ENCODE measurements at places on chromosomes 16 and 17. TPM values are rescaled to one million over a fixed set of nuclear protein-coding genes. Genes with fewer than 3 reads are reported as not detected.

GRCh38 chr16:80682421-80683070, 121.9 kb downstream of the CDYL2 start:
- peak; percentile 56 for DNase-seq
- H3K36me3 ChIP-seq: no peaks in the 10 kb centered on the region
- no peak overlapping the region for H3K27ac ChIP-seq
- no peak overlapping the region for H3K4me3 ChIP-seq

AOC2 gene
- total RNA-seq: 1.8 TPM

RNU2-1 gene
- 5,011 TPM for total RNA-seq

GRCh38 chr17:19418251-19418992, 7.4 kb downstream of the RNF112 start:
- H3K36me3 ChIP-seq: no peaks in the 10 kb centered on the region
- peaks cover 7% of the 10 kb centered on the region for H3K27me3 ChIP-seq
- H3K4me1 ChIP-seq: no peaks in the 10 kb centered on the region
- no peak for DNase-seq
- H3K27ac ChIP-seq: no peak overlapping the region
- no peak overlapping the region for H3K4me3 ChIP-seq

GRCh38 chr17:29592850-29593551, at the start of gene ANKRD13B:
TSS of gene ANKRD13B (plus strand) at chr17:29593132. CDS start at chr17:29593622, 490 bp downstream.
- H3K4me3 ChIP-seq: peak within 1 kb of the TSS; percentile 73
- no peaks in the 10 kb centered on the region for H3K27me3 ChIP-seq
- no peaks in the 10 kb centered on the region for H3K36me3 ChIP-seq
- peak within 1 kb of the TSS; percentile 90 for H3K27ac ChIP-seq

DNA sequence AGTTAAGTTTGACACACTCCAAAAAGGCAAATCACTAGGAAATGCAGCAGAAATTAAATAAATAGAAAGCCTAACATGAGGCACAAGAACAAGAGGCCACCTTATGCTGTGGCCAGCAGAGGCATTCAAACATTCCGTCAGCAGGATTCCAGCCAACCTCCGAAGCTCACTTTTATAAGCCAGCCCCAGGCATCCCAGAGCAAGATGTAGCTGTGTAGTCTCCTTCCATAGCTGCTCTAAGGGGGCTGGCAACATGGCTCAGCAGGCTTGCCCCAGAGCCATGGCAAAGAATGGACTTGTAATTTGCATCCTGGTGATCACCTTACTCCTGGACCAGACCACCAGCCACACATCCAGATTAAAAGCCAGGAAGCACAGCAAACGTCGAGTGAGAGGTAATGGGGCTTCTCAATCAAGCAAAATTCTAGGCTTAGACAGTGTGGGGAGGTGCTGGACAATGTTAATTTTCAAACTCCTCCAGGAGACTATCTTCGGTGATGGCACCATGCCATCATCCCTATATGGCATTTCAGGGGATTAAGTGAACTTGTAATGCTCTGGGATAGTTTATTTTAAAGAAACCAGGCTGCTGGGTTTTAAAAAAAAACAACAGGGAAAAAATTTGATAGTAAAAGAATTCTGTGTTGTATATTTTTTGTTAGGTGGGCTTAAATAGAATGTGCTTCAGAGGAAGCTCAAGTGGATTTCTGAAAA, at the start of gene CLEC3A:
Gene CLEC3A, plus strand, starts transcription at position 202 of the 714 bp plus-strand sequence. Its CDS starts 79 bp downstream, at position 281.
- no peaks in the 10 kb centered on the region for H3K4me1 ChIP-seq
- no peaks in the 10 kb centered on the region for H3K36me3 ChIP-seq
- no peak for DNase-seq
- H3K27ac ChIP-seq: no peak within 1 kb of the TSS
- no peak within 1 kb of the TSS for H3K4me3 ChIP-seq
- no peaks in the 10 kb centered on the region for H3K27me3 ChIP-seq

KRT33B gene
- not detected for total RNA-seq

- peak; percentile 90 for DNase-seq
- peak overlapping the region; percentile 43 for H3K4me3 ChIP-seq
- H3K36me3 ChIP-seq: no peaks in the 10 kb centered on the region
- H3K27me3 ChIP-seq: no peaks in the 10 kb centered on the region
- peaks cover 47% of the 10 kb centered on the region for H3K4me1 ChIP-seq
Observed at GRCh38 chr16:85220125-85220839, 108.0 kb upstream of the CIBAR2 start.

DNA sequence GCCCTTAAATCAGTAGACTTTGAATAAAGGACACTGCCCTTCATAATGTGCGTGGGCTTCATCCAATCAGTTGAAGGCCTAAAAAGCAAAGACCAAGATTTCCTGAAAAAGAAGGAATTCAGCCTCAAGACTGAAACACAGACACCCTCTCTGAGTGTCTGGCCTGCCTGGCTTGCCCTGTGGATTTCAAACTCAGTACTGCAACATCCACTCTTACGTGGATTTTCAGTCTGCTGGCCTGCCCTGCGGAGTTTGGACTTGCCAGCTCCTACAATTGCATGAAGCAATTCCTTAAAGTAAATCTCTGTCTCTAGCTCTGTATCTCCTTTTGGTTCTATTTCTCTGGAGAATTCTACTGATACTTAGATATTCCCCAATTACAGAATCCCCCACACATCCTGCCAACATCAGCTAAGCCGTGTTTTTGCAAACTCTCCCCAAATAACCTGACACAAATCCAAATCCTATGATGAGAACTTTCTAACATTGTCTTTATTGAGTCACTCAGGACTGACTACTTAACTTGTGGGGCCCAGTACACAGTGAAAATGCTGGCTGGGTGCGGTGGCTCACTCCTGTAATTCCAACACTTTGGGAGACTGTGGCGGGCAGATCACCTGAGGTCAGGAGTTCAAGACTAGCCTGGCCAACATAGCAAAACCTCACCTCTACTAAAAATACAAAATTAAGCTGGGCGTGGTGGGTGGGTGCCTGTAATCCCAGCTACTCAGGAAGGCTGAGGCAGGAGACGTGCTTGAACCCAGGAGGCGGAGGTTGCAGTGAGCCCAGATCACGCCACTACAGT, 7.2 kb upstream of the TNFRSF17 start:
- H3K27me3 ChIP-seq: no peaks in the 10 kb centered on the region
- peaks cover 6% of the 10 kb centered on the region for H3K36me3 ChIP-seq
- no peak for DNase-seq

Measured in osteocyte (in vitro differentiated cells).